Common myeloid progenitor, CD34-positive (primary cell): ENCODE measurements at places on chromosomes 2 and 18.

DNA sequence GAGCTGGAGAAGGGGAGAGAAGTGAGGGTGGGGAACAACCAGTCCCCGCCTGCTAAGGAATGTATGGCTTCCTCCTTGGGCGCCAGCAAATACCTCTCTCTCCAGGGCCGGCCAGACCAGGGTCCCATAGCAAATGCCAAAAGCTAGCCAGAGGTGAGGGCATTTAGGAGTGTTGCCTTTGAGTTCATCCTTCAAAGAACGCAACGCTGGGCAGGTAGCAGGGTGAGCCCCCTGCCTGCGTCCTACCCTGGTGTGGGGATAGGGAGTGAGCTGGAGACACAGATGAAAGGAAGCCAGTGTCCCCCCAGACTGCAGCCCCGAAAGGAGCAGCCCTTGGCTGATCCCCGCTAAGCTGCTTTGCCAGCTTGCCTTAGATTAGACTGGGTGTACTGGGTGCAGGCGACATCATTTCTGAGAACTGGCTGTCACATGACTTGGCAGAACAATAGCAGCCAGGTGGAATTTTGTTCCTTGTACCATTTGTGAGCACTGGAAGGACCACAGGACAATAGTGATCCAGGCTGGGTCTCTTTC, 40.4 kb downstream of the KLHL29 start:
- no peaks in the 10 kb centered on the region for H3K4me1 ChIP-seq
- H3K36me3 ChIP-seq: no peaks in the 10 kb centered on the region
- H3K27me3 ChIP-seq: peaks cover 22% of the 10 kb centered on the region
- no peak overlapping the region for H3K4me3 ChIP-seq
- no peak overlapping the region for H3K27ac ChIP-seq

DNA sequence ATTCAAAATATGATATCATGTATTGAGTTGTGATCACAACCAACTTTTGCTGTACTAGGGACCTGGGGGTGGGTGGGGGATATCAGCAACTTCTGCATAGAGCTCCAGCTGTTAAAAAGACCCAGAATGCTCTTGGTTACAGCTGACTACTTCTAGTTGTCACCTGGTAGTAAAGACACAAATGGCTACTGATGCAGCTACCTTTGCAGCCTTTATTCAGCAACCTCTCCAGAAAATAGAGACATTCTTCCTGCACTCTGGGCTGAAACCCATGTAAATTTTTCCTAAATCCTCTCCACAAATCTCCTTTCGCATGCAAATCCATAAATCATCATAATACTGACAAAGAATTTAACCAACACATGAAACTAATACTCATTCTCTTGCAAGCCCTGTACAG, 238.3 kb downstream of the TCF4 start:
- peak overlapping the region; percentile 69 for H3K27ac ChIP-seq
- H3K27me3 ChIP-seq: no peaks in the 10 kb centered on the region
- no peak for DNase-seq
- H3K36me3 ChIP-seq: peaks cover 6% of the 10 kb centered on the region

DNA sequence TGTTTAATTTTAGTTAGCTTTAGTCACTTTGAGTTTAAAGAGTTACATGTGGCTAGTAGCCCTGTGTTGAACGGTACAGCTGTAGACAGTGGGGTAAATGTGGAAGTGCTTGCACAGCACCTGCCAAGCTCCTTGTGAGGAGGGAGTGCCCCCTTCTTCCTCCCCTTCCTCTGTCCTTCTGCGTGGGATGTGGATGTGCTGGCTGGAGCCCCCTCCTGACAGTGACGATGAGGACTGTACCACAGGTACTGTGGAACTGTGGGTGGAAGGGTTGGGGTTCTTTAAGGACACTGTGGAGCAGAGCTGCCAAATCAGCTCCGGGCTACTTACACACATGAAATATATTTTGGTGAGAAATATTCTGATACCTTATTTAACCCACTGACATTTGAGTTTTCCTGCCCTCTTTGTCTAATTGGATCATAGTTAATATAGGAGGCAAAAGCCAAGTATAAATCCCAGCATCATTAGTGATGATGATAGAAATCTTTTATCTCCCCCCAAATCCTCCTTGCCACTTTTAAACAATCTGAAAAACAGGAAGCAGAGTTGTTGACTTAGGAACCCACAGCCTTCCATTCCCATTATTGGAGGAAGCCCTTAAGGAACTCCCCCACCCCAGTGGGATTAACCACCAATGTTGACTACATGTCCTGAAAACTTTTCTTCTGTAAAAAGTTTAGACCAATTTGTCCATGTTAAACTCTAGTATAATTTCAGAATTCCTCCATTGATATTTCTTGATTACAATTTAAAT, 181.3 kb downstream of the PTPRM start:
- no peak overlapping the region for H3K27ac ChIP-seq
- DNase-seq: peak; percentile 39
- no peaks in the 10 kb centered on the region for H3K36me3 ChIP-seq
- H3K4me3 ChIP-seq: no peak overlapping the region
- peaks cover 7% of the 10 kb centered on the region for H3K4me1 ChIP-seq

DNA sequence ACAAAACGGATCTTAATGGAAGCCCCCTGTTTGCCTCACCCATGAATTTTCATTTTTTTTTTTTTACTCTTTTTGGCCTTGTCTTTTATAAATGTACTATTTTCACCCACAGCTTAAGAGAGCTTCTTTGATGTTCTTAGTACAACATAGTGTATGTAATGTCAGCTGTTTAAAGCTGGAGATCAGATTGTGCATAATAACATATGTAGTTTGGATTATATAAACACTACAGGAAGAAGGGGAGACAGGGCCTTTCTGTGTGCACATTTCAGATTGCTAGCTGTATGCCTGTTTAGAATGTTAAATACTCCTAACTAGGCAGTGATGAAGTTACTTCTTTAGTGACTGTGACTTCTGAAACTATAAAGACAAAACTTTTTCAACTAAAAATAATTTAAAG, 2.1 kb upstream of the TANC1 start:
- H3K27me3 ChIP-seq: no peaks in the 10 kb centered on the region
- no peak for DNase-seq
- peaks cover 27% of the 10 kb centered on the region for H3K4me1 ChIP-seq
- no peak overlapping the region for H3K27ac ChIP-seq

DNA sequence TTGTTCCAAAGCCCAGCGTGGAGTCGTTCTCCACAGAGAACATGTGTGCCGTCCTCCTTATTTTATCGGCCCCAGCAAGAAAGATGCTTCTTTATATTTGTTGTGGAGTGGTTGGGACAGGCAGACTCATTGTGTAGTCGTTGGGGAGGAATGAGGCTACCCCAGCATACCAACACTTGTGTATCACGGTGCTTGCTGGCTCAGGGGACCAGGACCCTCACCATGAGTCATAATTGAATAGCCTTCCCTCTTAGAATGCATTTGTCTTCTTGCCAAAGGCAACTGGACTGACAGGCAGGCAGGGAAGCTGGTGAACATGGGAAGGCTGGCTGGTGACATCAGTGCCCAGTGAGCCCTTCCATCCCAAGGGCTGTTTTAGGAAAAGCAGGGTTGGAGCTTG, 4.7 kb downstream of the CAPN10 start:
- H3K4me1 ChIP-seq: peaks cover 17% of the 10 kb centered on the region
- H3K4me3 ChIP-seq: no peak overlapping the region
- DNase-seq: no peak
- H3K27ac ChIP-seq: no peak overlapping the region
- no peaks in the 10 kb centered on the region for H3K27me3 ChIP-seq

DNA sequence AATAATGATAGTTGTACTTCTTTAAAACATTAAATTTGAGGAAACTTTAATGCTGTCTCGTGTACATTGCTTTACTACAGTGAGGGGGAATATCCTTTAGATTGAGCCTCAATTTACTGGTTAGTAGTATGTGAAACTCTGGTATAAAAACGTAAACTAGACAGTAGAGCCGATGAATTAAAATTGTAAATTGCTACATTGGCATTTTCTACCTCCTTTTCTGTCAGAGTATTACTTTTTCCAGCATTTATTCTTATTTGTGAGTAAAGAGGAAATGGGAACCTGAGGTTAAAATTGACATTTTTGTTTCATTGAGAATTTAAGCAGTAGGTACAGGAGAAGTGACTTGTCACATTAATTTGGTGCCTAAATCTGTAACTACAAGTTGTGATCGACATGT, 128.2 kb downstream of the MIB1 start:
- H3K4me3 ChIP-seq: no peak overlapping the region
- DNase-seq: no peak

GRCh38 chr18:25279133-25279532, 72.8 kb downstream of the ZNF521 start:
- H3K4me1 ChIP-seq: peaks cover 75% of the 10 kb centered on the region
- no peaks in the 10 kb centered on the region for H3K27me3 ChIP-seq
- DNase-seq: no peak
- H3K36me3 ChIP-seq: peaks cover 2% of the 10 kb centered on the region
- H3K27ac ChIP-seq: no peak overlapping the region
- H3K4me3 ChIP-seq: no peak overlapping the region

GRCh38 chr2:7027411-7027810, 110.2 kb downstream of the RNF144A start:
- peaks cover 86% of the 10 kb centered on the region for H3K36me3 ChIP-seq
- no peak overlapping the region for H3K4me3 ChIP-seq
- H3K27ac ChIP-seq: no peak overlapping the region
- peaks cover 17% of the 10 kb centered on the region for H3K4me1 ChIP-seq

DNA sequence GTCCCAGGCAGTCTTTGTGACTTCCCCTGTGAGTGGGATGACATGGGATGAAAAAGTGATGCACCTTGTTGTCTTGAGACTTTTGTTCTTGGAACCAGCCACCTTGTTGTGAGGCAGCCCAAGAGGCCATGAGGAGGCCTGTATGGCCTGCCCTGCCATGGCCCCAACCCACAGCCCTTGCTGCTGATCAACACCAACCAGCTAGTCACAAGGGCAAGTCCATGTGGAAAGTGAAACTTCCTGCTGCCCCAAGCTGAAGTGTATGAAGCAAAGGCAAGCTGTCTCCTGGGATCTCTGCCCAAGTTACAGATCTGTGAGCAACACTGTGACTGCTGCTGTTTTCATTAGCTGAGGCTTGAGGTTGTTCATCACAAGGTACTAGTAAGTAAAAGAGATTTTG, 21.6 kb downstream of the TMEM18 start:
- H3K27me3 ChIP-seq: peaks cover 1% of the 10 kb centered on the region
- H3K4me3 ChIP-seq: no peak overlapping the region
- no peak overlapping the region for H3K27ac ChIP-seq

GRCh38 chr18:8673256-8674209, 31.8 kb upstream of the MTCL1 start:
- H3K27ac ChIP-seq: no peak overlapping the region
- H3K4me3 ChIP-seq: no peak overlapping the region
- H3K36me3 ChIP-seq: no peaks in the 10 kb centered on the region
- H3K27me3 ChIP-seq: no peaks in the 10 kb centered on the region
- no peaks in the 10 kb centered on the region for H3K4me1 ChIP-seq
- DNase-seq: no peak

DNA sequence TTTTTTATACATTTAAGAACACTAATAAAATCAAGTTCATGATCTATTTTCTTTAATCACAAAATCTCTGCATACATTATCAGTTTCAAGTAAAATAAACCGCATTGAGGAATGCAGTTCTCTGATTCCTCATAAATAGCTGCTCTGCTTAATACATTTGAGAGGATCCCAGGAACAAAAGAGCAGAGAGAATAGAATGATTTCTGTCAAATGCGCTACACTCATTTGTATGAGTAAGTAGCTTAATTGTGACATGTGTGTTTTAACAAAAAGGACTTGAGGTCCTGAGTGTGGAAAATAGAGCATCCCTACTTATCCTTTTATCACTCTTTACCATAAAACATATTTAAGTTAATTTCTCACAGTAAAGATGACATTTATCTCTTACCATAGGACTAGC, 134.0 kb downstream of the PID1 start:
- no peak for DNase-seq
- no peaks in the 10 kb centered on the region for H3K4me1 ChIP-seq
- H3K4me3 ChIP-seq: no peak overlapping the region
- H3K27ac ChIP-seq: no peak overlapping the region
- H3K27me3 ChIP-seq: no peaks in the 10 kb centered on the region

DNA sequence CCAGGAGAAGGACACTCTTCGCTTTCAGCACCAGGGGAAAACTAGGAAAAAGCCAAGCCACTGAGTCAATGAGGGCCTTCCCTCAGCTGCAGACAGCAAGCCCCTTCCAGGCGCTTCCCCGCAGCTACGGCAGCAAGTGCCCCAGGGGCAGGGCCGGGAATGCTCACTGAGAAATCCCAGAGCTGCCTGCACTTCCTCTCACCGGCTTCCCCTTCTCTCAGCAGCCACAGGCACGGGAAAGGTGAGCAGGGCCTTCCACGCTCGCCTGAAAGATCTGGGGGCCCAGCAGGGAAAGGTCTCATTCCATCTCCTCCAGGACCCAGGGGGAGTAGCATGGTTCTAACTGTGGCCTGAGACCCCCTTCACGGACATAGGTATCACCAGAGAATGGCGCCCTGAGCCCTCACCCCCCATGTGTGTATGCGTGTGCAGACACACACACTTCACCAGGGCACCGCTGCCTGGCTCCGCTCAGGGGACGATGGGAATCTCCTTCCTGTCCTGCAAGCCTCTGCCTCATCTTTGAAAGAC, 29.6 kb upstream of the FOSL2 start:
- H3K27me3 ChIP-seq: no peaks in the 10 kb centered on the region
- peaks cover 2% of the 10 kb centered on the region for H3K4me1 ChIP-seq
- H3K4me3 ChIP-seq: no peak overlapping the region

DNA sequence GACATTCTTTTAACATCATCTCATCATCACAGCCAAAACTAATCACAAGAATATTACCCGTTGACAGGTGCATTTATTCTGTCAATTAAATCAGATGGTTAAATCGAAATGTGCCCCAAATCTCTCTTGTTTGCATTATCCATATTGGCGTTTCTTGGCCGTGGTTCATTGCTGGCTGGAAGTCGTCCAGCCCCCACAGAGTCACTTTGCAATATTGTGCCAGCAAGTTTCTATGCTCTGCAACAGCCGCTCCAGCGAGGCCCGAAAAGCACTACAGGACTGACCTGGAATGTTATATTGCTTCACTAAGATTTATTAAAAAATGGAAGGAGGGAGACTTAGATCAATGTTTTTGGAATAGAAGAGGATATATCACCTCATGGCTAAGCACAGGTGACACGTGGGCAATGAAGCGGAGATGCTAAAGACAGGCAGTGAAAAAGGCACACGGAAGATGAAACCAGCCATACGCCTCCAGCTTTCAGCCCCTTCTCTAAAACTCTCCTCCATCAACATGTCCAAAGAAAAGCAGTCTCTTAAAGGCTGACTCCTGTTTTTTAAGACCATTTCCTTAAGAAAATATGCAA, 176.8 kb upstream of the VRK2 start:
- H3K27ac ChIP-seq: no peak overlapping the region
- H3K36me3 ChIP-seq: no peaks in the 10 kb centered on the region
- H3K4me1 ChIP-seq: no peaks in the 10 kb centered on the region
- H3K4me3 ChIP-seq: no peak overlapping the region
